ENCODE measurements at places on chromosomes 2 and 18.

- no peak for DNase-seq
These were observed 492.0 kb downstream of the TNS1 start for GRCh38 chr2:217510771-217511291.

DNA sequence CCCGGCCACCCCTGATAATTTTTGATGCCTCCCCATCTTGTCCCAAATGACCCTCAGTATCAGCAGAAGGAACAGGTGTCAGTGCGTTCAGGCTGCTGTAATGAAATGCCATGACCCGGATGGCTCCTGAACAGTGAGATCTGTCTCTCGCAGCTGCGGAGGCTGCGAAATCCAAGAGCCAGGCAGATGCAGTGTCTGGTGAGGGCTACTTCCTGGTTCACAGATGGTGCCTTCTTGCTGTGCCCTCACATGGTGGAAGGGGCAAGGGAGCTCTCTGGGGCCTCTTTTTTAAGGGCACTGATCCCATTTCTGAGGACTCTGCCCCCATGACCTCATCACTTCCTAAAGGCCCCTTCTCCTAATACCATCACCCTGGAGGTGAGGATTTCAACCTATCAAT is 152.2 kb downstream of the TWIST2 start:
- DNase-seq, result no peak

DNA sequence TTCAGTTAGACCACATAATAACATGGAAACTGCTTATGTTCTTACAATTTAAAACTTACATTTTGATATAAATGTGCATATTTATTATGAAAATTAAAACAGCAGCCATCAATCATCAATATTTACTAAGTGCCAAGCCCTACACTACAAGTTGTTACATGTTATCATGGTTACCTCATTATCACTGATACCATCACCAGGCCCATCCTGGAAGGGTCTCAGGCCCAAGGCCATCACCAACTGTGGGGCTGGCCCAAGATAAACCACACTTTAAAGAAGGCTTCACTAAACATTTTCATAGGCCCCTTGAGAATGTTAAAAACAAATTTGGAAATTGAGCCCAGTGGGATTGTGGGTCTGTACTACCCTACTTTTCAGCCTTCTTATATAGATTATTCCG is 6.4 kb downstream of the ITSN2 start:
- DNase-seq, result no peak

DNA sequence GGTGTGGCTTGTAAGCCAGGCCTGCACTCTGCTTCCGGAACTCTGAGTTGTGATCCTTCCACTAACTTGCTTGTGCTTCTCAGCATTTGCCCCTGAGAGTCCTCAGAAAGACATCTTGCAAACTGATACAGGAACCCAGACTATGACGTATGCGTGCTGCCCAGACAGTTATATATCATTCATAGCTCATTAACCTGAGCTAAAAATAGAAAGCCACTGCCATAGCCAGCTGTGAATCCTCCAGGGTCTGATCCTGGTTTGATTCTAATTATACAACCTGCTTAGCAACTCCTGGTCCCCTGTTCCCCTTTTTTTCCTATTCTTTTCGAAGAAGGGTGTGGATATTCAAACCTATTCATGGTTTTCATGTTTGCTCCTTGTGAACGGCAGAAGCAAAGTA is 63.7 kb downstream of the MARCHF4 start:
- no peak for DNase-seq

- DNase-seq, result no peak
These were observed 139.8 kb downstream of the GLI2 start for GRCh38 chr2:120875431-120875830.

DNA sequence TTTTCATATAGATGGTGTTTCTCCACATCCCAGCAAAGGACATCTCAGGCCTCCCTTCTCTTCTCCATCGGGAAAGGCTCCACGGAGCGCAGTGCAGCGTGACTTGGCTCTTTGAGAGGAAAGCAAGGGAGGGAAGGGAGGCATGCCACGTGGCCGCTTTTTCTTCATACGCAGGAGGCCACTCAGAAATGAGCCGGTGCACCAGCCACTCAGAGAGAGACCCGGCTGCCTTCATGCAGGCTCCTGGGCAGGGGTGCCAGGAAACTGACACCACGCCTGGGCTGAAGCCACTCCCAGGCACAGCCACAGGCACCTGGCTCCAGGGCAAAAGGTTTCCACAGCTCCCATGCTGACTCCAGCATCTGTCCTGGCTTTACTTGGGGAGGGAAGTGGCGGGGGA is 11.1 kb upstream of the LOXHD1 start:
- no peak for DNase-seq

- no peak for DNase-seq
These were observed 70.4 kb downstream of the KIAA1328 start for GRCh38 chr18:36899289-36899688.

GRCh38 chr2:177231270-177231669 is 18.7 kb downstream of the HNRNPA3 start:
- DNase-seq, result no peak

DNA sequence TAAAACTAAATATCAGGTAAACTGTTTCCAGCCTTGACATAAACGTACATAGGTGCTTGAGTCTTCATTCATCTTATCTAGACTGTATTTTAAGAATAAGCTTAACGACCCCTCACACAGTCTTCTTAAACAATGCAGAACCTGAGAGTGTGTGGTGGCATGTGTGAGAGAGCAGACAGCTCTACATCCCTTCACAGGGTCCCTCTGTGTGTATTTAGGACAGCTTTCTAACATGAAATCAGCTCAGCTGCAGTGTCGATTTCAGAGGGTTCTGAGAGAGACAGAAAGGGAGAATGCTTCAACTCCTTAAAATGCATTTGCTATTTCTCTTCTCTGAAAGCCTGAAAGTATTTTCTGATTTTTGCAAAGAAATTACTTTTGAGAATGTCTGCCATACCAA is 185.2 kb downstream of the GRB14 start:
- DNase-seq, result no peak

- DNase-seq, result no peak
These were observed 32.4 kb downstream of the NPC1 start for GRCh38 chr18:23553887-23554286.

DNA sequence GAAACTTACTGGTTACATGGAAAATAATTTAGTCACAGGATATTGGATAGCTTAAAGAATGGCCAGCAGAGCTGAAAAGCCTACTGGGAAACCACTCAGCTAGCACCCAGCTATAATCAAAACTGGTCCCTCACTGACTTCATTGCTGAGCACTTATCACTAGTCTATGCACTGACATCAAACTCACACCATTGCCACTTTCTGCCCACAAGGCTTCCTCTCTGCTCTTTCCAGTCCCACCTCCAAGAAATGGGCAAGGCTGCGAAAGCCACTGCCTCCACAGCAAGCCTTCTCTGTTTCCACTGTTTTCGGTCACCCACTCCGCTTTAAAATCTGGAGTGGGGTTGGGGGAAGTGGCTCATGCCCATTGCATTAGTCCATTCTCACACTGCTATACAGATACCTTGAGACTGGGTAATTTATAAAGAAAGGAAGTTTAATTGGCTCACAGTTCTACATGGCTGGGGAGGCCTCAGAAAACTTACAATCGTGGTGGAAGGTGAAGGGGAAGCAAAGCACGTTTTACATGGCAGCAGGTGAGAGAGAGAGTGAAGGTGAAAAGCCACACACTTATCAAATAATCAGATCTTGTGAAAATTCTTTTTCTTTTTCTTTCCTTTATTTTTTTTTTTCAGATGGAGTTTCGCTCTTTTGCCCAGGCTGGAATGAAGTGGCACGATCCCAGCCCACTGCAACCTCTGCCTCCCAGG is 77.0 kb upstream of the CERS6 start:
- no peak for DNase-seq

- no peak for DNase-seq
These were observed 95.0 kb downstream of the TNFRSF11A start for GRCh38 chr18:62420151-62420512.
